ENCODE measurements at places on chromosomes 12 and 14.
A peak's percentile ranks its signal among the peaks of the same experiment; 100 is the strongest.

- no peak for DNase-seq
These were observed 35.6 kb downstream of the KRT76 start for GRCh38 chr12:52741375-52742195.

DNA sequence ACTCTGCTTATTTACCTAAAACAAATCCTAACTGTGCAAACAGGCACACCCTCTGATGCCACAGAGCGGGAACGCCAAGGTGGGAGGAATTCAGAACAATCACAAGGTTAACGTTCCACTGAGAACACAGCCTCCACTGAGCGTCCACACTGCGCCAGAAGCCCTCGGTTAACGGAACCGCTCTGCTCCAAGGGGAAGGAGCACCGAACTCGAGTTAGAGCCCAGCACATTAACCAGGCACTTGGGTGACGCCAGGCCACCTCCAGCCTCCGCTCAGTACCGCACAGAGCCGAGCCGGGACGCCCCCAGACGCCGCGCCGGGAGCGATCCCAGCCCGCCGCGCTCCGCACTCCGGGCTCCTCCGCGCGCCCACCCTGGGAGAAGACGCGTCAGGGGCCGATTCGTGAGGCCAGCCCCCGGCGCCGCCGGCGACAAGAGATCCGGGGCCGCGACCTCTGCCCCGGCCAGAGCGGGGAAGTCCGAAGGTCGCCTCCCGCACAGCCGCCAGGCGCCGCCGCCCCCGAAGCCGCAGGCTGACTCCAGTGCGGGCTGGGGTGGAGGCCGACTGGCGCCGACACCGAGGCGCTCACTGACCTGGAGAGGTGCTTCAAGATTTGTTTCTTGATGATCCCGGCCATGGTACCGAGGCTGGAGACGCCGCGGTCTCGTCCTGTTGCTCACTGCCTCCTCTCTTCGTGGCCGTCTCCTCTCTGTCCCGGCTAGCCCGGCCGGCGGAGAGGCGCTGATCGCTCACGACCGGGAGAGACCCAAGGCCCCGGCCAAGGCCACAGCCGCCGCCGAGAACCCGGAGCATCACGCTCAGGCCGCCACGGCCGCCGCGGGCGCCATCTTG lies 450 bp downstream of the BLTP3B start:
- peak; percentile 46 for DNase-seq

DNA sequence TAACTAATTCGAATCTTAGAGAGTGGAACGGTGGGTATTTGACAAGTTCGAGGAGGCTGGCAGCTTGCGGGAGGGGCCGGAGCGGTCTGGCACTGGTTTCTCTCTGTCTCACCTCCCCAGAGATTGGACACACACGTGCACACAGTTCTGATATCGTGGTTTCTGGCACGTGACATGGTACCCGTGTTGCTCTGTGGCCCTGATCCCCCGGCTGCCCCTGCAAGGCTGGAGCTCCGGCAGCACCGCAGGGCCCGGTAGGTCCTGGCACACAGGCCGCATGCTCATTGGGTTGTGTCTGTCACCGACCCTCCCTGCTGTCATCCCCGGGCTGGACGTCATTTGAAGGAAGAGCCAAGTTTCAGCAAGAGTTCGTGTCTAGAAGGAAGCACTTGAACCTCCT lies 82.7 kb downstream of the PPP2R5C start:
- no peak for DNase-seq

DNA sequence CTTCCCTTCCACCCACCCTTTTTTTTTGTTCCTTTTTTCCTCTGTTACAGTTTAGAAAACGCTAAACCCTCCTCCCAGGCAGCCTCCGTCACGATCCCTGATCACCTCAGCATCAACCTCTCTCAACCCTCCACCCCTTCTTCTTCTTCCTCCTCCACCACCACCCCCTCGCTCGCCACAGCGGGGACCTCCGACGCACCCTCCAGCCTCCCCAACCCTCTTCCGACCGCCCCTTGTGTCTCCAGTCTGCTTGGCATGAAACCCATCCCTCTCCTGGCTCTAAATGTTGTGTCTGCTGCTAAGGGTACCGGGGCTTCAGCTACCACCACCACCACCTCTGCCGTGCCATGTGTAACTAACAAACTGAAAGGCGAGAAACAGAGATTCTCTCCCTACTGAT lies 22.9 kb downstream of the PCBP2 start:
- no peak for DNase-seq

Data from DMS79 treated with DMSO at 0.1 percent for 48 hours (cell line).